ENCODE measurements at places on chromosomes 6 and 20.

DNA sequence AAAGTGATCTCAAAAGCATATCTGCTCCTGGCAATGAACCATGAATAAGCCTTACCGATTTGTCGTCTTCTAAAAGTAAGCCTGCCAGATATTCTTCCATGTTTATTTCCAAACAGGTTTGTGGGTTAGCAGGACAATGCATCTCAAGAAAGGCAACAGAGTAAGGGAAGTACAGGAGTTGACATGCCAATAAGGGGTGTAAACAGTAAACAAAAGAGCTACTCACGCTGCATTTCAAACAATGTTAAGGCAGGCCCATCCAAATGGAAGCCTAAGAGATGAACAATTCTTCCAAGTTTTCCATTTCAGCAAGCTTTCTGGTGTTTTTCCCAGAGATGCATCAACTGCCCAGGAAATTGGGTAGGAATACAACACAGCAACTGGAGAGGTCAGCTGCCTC lies 27.8 kb upstream of the CRIP3 start:
- DNase-seq = no peak

DNA sequence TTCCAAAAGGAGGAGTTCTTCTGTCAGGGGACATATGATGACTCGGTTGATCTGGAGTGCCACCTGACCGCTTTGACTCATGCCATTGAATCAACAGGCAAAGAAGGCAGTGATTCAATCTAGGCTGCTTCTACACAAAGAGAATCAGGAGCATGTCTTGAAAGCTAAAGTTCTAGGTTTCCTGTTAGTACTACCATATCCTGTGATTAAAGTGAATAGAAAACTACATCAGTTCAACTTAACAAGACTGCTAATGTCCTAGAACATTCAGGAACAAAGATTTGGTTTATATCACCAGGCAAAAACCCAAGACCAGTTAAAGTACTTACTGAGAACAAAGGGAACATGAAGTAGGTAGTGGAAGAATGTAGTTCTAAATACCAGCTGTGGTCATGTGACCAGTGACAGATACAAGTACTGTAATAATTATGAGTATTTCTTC lies 216.8 kb upstream of the SGK1 start:
- no peak for DNase-seq

GRCh38 chr20:34747479-34747878 lies 43.3 kb downstream of the TP53INP2 start:
- no peak for DNase-seq

DNA sequence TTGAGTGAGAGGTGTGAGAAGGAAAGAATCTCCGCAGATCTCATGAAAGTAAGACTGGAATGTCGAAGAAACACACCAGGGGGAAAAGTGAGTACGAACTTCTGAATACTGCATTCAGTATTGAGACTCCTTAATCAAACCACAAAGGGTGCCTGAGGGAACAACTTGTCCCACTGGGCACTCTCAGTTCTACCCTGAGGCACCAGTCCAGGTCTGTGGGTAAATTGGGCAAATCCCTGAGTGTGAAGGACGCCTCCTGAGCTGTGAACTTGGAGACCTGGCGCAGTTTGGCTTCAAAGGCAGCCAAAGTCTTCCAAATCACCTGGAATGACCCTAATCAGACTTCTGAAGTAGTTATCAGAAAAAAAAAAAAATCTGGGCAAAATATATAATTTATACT lies 329.7 kb downstream of the BTBD9 start:
- DNase-seq = no peak

DNA sequence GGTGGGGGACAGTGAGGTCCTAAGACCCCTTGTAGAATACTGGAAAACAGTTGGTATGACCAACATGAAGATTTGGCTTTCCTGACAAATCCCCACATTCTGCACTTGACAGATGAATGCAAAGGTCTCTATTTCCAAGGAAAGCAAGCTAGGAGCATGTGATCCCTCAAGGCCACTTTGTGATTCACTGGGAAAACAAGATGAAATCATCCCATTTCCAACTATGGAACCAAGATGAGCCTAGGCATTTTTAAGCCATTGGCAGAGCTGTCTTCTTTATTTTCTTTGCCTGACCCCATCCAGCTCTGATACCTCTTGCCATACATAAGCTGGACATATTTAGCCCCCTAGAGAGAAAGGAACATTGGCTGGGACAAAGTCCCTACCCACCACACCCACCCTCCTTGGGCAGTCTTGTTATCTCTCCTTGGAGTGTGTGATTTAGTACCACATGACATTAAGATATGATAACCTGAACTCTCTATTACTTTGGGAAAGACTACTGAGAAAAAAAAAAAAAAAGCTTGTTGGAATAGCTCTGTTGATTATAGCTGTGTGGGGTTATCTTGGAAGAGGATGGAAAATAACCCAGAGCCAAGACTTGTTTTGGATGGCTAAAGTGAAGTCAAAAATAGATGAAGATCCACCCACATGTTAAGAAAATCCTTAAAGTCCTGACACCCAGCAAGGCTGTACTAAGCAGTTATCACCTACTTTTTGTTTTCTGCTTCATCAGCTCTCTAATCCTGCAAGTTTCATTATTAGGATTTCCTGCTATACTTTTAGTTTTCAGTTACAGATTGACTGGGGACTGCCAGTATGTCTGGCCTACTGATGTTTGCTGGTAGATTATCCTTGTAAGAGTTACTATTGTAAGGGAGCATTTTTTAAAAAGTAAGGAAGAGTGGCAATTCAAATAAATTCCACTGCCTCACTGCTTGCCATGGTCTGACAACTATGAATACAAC lies 90.1 kb upstream of the PREP start:
- no peak for DNase-seq

GRCh38 chr6:112831022-112831421 lies 483.9 kb downstream of the RFPL4B start:
- DNase-seq = no peak

- no peak for DNase-seq
Measured at GRCh38 chr20:38873050-38873581, 53.1 kb upstream of the FAM83D start.

- no peak for DNase-seq
Measured at GRCh38 chr6:138145402-138145801, 16.3 kb upstream of the ARFGEF3 start.

GRCh38 chr6:29757282-29757681 lies 34.0 kb downstream of the HLA-F start:
- no peak for DNase-seq

DNA sequence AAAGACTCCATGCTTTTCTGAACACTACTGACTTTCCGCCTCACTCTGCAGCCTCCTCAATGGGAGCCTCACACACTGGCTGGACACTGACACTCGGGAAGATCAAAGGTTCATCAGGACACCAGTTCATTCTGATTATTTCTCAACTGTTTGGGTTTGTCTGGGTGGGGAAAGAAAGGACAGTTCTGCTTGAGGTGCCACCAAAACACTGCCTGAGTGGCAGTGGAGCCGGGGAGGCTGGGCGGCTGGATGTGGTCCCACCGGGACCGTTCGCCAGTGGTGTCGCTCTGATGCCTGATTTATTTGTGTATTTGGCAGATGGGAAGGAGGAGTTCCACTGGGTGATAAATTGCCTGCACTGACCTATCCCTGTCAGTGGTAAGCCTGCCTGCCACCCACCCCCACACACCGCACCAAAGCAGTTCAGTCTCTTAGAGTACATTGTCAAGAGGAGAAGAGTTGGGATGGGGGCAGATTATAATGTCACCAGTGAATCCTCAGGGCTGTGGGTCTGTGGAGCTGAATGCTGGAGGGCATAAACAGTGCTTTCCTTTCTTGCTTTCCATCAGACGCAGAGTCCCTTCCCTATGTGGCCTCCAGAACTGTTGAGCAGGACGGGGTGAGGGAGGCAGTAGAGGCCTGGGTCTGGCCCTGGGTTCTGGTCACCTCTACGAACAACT lies 49.8 kb downstream of the EDN1 start:
- DNase-seq = no peak

DNA sequence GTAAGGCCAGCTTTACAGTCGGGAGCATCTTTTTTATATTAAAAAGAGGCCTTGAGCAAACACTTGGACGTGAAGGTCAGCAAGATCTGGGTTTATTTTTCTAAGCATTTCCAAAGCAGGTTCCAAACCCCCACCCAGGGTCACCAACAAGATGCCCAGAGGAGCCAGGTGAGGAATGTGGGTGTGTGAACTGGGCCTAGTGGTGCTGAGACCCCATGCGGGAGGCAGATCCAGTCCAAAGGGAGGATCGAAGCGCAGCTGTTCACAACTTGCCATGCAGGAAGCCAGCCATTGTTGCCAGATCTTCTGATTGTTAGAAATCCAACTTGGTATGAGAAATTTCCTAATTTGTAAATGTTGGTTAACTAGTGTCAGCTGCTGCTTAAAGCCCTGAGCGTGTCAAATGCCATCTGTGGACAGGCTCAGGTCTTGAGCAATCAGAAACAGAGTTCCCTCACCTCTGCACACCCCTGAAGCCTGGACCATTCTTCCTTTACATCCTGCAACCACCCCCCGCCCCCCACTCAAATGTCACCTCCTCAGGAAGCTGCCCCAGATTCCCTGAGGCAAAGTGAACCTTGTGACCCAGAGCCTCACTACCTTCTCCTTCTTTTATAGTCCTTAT lies 46.5 kb downstream of the NFATC2 start:
- no peak for DNase-seq

GRCh38 chr6:56984884-56985283 lies 30.0 kb downstream of the BEND6 start:
- DNase-seq = no peak

GRCh38 chr20:50543326-50543725 lies 33.1 kb downstream of the PTPN1 start:
- DNase-seq = no peak

DNA sequence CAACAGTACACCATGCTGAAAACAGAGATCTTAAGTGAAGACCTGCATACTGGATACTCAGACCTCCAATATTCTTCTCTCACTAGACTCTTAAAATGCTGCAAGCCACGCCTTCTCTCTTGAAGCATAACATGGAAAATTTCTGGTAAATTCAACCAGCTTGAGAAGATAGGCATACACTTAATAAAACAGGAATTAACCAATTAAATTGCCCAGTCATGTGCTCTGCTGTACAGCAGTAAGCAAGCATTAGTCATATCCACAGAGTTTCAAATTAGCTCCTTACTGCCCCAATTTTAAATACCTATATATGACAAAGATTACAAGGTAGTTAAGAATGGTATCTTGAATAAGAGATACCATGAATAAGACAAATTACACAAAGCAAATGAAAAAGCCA lies 53.8 kb downstream of the C6orf58 start:
- no peak for DNase-seq

- peak; percentile 10 for DNase-seq
Measured at GRCh38 chr6:36120979-36121786, 9.1 kb upstream of the MAPK13 start.
